Stimulated activated CD4-positive, alpha-beta T cell treated with anti-CD3 and anti-CD28 coated beads, TNF-alpha, amount 100 ng/mL, for 1 hour (primary cell): ENCODE measurements at places on chromosomes 3 and 15.

- DNase-seq, result no peak
Observed at GRCh38 chr3:127820826-127821313, 1.4 kb downstream of the MGLL start.

- no peak for DNase-seq
Observed at GRCh38 chr15:66614951-66615760, 49.4 kb upstream of the LCTL start.

DNA sequence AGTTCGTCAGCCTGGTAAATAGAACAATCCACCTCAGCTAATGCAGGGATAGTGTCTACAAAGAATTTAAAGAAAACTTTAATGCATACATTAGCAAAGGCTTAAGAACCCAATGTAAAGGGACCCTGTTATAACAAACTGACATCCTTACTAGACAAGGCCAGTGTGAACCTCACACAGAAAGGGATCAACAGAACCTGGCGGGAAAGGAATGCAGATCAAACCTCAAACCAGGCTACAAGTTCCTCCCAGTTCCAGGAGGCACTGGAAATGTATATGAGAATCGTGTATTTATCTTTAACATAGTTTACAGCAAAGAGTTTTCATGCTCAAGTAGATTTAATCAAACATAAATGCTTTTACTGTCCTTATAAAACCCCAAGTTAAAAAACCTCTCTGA is 37.6 kb upstream of the ATP11B start:
- DNase-seq, result no peak

DNA sequence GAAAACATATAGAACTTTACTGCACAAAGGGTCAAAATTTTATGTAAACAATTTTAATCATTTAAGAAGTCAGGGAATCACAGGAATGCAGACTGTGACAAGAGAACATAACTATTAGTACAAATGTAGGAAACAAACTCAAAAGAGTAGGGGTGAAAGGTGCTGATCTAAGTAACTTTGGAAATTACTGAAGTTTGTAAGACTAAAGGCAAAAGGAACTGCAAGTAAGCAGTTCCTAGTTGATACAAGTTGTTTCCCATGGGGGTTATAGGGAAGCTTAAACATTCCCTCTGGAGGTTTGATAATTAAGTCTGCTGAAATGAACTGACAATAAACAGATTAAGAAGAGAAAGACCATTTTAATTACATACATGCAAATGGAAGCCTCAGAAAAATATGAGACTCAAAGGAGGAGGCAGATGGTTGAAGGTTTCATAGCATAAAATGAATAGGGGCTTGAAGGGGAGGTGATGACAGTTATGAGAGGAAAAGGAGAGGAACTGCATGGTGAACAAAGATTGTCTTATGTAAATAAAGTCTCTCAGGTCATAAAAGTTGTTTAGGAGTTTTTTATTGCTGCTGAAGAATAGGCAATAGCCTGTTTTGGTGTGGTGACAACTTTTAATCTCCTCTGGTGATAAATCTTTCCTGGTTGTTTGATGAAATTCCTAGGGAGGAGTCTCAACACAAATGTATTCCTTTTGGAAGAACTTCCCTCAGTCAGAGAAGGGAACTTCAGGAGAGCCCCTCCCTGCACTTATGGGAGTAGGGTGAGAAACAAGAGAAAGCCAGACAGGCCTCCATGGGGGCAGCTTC is 17.1 kb downstream of the SETMAR start:
- DNase-seq, result no peak

GRCh38 chr3:46957092-46957820 is 19.3 kb downstream of the CCDC12 start:
- no peak for DNase-seq

DNA sequence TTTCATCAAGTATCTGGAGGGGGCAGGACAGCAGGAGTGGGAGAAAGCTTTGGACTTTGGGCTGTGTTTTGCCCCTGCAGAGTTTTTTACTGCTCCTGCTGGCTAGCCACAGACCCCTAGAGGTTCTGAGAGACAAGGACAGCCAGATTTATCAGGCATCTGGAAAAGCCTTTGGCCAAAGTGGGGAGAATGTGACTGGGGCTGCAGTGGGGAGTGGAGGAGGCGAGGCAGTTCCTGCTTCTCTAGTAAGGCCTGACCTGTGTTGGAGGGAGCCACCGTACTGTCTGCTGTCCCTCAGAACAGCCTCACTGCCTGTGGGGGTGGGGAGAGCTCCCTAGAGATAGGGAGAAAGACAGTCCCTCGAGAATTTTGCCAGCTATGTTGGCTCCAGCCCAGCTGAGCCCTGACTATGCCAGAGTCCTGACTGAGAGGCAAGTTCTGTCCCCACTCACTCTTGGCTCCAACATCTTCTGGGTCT is 2.2 kb downstream of the ALPK3 start:
- DNase-seq, result no peak

DNA sequence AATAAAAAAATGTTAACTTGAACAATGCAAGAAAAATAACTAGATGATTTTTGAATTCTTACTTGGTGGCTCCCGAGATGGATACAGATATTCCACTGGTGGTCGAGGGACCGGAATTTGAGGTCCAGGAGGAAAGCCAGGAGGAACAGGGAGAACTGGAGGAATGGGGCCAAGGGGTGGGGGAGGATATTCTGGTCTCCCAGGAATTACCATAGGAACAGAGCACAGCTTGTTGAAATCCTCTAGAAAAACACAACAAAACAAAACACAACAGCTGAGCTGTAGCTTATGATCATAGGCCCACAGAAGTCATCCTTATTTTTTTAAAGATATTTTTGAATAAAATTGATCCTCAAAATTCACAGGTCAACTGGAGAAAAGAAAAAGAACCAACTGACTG is 129.4 kb downstream of the FBN1 start:
- DNase-seq, result no peak

DNA sequence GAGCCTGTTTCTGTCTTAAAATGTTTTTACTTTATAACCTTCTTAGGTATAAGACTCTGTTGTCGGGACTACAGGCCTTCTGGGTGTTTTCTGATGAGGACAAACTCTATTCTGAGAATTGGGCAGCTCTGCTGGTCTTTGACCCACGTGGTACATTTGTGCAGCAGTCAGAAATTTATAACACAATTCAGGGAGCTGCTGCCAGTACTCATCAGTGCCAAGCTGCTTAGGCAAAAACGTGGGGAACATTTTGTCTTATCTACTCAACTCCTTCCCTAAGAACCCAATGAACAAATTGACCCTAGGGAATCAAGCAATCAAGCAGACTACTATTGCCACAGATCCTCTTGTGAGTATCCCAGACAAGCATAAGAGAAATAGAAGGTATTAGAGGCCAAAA is 180.7 kb upstream of the PDZRN3 start:
- DNase-seq, result no peak

DNA sequence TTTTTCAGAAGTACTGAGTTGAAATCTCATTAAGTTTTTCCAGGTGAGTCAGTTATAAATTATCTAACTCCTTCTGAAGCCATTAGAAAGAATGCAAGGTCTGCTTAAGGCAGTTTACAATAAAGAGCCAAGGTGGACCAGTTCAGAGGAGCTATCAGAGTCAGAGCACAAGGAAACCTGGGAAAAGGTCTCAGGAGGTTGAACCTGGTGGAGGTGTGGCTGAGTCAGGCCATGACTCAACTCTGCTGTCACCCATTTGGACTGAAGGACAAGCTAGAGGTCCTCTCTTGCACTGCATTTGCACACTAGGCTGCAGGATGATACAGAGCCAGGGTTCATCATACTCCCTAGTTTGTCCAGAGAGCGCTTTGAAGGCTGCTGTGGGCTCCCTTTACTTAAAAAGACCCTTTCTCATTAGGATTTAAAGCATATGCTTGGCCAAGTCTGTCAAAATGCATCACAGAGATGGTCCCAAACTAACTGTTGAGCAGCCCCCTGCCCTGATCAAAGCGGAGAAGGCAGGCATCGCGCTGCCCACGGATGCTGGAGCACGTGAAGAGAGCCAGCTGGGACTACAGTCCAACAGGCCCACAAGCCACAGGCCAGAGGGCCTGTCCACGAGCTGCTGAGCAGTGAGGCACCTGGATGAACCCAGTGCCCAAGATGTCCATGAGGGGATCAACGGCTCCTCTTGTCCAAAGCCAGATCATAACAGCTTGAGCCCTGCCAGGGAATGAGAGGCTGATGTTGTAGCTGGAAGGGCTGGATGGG is 26.0 kb upstream of the MRPS22 start:
- no peak for DNase-seq

DNA sequence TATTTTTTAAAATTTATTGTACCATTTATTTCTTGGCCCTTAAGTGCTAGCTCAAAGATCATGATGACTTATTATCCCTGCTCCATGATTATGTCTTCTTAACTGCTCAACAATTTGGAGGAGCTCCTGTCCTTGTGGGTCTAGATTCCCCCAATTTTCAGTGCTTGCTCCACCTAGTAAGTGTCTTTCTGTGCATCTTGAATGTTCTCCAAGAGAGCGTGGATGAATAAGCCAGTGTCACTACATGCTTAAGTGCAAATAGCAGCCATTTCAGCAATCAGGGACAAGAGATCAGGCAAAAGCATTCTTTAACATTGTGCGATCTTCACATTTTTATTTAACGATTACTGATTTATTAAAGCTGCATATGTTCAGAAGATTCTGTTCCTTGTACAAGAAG is 99.4 kb downstream of the ALCAM start:
- no peak for DNase-seq

GRCh38 chr15:79572691-79573404 is 140.7 kb downstream of the MINAR1 start:
- no peak for DNase-seq

DNA sequence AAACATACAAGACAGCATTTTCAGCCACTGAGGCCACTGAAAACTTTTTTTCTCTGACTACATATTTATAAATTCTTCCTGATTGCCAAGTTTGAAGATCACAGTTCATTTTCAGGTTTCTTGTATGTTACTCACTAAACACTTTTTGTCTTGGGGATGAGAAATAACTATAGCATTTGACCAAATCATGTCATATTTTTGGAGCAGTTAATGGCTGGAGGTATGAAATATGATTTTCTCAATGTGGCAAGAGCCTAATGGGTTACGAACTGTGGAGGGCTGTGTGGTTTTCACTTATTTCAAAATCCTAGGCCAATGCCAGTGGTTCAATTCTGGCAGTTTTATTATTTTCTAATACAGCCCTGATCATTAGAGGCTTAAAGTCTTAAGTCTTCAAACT is 64.4 kb downstream of the USP13 start:
- DNase-seq, result no peak

GRCh38 chr3:165195241-165195639 is 944 bp downstream of the SLITRK3 start:
- no peak for DNase-seq

DNA sequence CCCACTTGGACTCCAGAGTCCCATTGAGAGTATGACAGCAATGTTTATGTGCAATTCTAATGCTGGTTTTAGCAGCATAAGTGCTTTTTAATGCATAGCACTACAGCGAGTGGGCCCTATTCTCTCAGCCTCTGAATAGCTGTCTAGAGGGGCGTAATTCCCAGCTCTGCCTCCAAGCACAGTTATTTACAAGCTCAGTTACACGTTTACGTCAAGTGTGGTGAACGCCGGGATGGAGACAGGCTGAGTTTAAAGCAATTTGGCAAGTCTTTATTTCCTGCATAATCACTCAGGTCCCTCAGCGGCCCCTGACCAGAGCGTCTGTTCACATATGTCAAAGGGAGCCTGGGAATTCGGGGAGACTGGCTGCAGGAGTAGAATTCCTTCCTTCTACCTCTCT is 43.9 kb downstream of the SOX14 start:
- no peak for DNase-seq

DNA sequence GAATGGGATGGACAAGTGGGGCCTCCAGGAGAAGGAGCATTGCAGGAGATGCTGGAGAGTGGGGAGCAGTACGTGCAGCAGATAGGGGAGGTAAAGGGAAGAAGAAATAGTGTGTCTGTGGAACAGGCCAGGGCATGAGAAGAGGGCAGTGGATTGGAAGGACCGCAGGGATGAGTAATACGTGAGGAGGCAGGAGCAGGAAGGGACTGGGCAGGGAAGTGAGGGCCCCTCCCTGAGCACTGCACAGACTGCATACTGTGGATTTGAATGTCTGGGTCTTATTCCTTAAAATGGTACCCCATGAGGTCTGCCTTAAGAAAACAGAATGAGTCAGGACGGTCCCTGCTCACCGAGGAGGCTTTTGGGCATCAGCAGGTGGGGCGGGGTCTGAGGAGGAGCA is 210.0 kb upstream of the NDN start:
- no peak for DNase-seq

DNA sequence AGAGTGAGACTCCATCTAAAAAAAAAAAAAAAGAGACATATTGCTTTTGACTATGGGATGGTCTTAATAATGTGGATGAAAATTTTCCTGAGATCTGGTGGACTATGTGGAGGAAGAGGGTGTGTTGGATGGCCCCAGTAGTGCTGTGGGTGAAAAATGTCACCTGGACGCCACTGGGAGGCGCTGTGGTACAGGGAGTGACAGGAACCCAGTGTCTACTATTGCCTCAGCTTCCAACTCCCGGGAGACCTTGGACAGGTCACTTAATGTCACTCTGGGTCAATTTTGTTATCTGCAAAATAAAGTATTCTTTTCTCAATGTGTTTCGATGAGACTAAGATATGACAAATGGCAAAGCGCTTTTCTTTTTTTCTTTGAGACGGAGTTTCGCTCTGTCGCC is 27.7 kb upstream of the DCP1A start:
- DNase-seq, result no peak

DNA sequence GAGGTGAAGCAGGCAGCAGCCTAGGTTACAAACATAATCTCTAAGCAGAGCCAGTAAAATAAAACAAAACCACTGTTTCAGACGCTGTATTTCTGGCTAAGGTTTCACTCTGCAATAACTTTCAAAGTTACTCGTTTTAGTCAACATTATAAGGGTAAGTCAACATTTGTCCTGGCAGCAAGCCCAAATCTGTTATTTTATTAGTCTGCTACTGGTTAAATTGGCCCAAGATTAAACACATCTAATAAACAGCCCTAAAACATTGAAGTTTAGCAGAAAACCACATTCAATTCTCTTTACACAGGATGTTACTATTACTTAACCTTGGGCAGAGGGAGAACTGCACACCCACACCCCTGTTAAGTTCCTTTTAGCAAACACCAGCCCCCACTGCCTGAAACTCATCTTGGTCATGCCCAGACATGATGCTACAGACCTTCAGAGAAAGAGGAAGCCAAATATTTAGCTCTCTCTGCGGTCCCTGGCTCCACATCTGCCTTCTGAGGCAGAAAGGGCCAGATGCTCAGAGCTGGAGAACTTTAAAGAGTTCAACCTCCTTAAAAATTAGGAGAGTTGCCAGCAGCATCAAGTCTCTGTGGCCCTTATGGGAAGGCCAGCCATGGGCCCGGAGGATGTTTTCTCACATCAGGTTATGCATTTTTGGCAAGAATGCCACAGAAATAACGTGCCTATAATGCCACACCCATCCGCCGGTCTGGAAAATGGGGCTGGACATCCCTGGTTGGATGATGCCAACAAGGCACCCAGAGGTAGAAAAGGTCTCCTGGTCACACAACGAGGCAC is 17.9 kb downstream of the ARHGEF3 start:
- peak; percentile 38 for DNase-seq
